ENCODE measurements at places on chromosomes 16 and 17.

DNA sequence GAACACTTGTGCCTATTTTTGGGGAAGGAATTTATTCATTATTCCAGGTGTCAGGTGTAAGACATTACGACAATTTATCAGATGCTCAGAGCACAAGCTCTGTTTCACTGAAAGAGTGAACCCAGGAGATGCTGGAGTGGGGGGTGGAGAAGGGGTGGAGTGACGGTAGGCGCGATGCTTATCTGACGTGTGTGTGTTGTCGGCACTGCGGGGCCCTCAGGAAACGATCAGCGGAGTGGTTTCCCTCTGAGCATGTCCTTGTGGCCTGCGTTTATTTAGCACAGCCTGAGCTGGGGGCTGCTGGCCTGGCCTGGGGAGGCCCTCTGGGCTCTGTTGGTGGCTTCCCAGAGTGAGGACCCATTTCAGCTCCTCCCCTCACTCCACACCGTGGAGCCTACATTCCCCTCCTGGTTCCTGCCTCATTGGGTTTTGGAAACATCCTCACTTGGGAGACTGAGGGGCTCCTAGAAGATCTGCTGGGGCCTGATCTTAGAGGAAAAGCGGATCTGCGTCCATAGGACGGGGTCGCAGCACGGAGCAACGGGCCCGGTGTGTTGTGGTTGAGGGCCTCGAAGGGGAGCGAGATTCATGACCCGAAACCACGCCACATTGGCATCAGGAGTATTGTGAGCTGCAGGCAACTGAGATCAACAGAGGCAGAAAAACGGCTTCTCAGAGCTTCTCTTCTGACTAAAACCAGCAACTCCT lies 19.0 kb upstream of the GNG13 start:
- no peak for DNase-seq

GRCh38 chr16:47150067-47150466 lies 6.3 kb upstream of the NETO2 start:
- DNase-seq = no peak

- DNase-seq = no peak
These were observed 67.4 kb downstream of the RPA1 start for GRCh38 chr17:1897105-1897656.

- no peak for DNase-seq
These were observed at the start of gene ABCA6 for GRCh38 chr17:69141431-69142174. ABCA6 (minus strand) TSS chr17:69141895; CDS start chr17:69140703, 1,192 bp downstream.

DNA sequence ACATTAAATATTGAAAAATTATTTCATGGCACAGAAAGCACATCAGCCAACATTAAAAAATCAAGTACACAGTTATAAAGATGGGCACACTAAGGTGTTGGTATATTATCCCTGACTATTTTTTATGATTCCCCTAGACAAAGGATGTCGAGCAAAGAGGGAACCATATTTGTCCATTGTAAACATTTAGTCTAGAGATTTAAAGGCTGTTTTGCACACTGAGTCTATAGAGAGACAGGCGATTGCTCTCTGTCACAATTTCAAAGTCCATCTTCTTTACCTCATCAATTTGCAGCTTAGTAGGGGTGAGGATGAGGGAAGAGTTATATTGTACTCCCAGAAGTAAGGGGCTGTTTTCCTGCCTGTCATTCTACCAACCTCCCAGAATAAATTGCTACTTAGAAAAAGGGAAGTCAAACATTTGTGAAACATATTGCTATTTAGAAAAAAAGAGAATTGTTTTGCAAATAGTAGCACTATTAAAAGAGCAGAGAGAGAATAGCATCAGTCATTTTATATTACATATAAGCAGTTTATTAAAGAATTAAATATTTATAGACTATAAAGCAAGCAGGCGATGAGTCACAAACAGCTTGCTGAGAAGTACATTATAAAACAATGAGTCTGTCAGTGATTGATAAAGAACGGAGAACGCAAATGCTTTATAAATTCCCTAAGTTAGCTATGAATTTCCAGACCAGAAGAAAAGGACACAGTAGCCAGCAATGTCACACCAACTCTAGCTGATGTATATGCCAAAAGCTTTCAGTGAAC lies 270.6 kb upstream of the PMFBP1 start:
- DNase-seq = no peak

DNA sequence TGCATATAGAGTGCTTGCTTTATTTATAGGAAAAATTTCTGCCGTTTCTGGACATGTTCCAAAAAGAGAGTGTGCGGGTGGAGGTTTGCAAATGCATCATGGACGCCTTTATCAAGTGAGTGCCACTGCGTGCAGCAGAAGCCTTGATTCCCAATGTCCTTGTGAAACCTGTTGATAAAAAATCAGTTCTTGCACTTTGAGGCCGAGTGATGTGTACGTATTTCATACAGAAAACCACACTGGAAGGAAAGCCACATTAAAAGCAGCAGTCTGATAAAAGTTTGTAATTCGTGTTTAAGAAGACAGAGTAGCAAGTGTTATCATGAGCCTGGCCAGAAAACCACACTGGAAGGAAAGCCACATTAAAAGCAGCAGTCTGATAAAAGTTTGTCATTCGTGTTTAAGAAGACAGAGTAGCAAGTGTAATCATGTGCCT lies 78.0 kb downstream of the KNOP1 start:
- no peak for DNase-seq

- no peak for DNase-seq
These were observed 3.4 kb upstream of the RASD1 start for GRCh38 chr17:17499402-17500145.

GRCh38 chr16:56897026-56897799 lies 32.2 kb downstream of the SLC12A3 start:
- DNase-seq = no peak

DNA sequence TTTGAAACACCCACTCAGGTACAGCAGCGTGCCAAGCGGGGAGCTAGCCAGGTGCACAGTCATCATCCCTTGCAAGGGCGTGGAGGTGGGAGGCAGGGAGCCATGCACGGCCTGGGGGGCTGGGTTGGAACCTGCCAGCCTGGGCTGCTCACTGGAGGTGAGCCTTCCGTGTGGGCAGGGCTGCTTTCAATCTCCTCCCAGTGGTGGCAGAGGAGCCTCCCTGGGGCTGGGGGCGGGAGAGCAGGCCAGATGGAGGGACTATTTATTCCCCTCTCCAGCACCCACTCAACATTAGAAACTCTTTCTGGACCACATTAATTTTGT lies 90.3 kb downstream of the KATNIP start:
- no peak for DNase-seq

GRCh38 chr17:4332296-4332970 lies 34.0 kb downstream of the UBE2G1 start:
- DNase-seq = no peak

DNA sequence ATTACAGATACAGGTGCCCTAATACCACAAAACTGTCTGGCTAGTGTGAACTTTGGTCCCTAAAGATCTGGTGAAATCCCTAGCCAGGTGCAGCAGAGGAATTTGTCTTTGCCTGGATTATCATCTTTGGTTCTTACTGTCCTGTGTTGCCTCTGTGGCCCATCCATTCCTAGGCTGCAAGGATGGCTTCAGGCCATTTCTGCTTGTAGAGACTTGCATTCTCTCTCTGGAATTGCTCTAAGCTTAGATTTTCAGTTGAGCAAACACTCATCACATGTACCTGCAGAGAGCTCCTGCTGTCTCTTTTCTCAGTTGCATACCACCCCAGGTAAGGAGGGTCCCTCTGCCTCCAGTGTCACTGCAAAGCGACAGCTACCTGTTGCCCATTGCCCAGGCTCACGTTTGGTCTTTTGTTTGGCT lies 114.9 kb downstream of the PRKCA start:
- no peak for DNase-seq

- DNase-seq = no peak
These were observed 12.7 kb upstream of the PABPN1L start for GRCh38 chr16:88878967-88879787.

DNA sequence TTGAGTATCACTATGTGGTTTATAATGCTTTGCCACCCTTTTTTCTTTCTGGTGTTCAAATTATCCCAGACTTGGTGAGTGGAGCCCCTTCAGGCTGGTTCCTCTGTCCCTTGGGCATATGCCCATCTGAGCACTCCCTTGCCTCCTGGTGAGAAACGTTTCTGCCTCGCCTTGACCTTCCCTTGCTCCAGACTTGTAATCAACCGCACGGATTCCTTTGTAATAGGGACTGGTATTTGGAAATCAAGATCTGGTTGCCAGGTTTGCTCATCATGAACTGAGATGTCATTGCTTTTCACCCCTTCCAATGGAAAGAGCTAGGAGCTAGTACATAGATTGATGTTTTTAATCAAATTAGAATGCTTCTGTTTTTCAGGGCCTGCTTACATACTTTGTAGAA lies 43.7 kb downstream of the SEC14L1 start:
- DNase-seq = no peak

DNA sequence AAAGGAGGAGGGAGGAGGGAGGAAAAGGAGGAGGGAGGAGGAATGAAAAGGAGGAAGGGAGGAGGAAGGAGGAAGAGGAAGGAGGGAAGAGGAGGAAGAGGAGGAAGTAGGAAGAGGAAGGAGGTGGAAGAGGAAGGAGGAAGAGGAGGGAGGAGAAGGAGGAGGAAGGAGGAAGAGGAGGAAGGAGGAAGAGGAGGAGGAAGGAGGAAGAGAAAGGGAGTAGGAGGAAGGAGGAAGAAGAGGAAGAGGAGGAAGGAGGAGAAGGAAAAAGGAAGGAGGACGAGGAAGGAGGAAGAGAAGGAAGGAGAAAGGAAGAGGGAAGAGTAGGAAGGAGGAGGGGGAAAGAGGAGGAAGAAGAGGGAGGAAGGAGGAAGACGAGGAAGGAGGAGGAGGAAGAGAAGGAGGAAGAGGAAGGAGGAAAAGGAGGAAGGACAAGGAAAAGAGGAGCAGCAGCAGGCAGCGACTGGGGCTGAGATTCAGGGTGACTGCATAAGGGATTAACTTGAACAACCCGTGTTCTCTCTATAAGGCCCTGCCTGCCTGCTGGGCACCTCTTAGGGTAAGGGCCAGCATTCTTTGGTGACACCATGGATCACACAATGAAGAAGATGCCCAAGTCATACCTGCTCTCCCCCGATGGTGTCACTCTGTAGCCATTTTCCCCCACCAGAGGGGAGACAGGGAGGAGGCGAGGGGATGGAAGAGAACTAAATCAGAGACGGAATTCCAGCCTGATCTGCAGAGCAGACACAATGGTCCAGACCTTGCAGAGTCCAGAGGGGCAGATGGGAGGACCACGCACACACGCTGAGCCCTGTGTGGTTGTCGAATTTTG lies 1.4 kb upstream of the IL34 start:
- DNase-seq = no peak

Measured in stimulated activated CD8-positive, alpha-beta memory T cell treated with anti-CD3 and anti-CD28 coated beads, Interleukin-2, amount 100 ng/mL, for 1 hour (primary cell).